ENCODE measurements at places on chromosomes 2 and 18.

DNA sequence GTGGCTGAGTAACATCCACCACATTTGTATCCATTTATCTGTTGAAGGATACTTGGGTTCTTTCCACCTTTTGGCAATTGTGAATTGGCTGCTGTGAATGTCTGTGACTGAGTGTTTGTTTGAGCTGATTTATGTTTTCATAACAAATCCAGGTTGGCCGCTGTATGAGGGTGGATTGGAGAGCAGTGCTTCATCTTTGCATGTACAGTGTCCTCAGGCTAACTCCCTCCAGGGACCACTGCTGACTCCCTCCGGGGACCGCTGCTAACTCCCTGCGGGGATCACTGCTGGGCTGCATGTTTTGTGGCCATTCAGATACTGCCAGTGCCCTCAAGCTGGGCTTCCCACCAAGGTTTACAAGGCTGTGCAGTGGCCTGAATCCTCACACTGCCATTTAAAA is 10.2 kb downstream of the BOK start:
- DNase-seq = no peak

DNA sequence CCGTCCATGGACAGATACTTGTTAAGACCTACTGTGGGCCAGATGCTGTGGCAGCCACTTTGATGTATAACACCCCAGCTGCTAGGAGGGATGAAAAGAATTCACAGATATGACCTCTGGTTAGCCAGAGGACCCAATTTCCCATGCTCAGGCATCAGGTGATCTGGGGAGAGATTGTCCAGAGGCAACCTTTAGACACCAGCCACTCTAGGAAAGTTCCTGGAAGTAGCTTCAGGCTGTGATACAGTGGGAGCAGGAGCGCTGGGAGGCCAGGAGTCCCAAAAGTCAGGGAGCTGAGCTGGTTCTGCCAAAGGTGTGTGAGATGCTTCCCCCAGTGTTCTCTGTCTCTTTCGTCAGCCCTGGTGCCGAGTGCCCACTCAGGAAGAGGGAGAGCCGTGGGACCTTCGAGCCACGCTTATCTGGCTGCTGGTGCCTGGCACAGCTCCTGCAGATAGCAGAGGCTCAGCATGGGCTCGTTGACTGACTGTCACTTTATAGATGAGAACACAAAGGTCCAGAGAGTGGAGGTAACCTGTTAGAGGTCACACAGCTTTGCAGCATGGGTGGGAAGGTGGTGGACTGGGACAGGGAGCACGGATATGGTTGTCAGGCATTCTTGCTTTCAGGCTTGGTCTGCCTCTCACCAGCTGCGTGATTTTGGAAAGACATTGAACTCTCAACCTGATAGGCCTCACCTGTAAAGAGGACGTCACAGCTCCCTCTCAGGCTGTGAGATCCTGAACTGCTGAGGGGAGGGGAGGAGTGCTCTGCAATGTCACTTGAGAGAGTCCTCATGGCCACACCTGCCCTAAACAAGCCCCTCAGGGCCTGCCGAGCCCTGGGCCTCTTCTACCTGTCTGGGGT is 7.8 kb upstream of the RALB start:
- DNase-seq = no peak

DNA sequence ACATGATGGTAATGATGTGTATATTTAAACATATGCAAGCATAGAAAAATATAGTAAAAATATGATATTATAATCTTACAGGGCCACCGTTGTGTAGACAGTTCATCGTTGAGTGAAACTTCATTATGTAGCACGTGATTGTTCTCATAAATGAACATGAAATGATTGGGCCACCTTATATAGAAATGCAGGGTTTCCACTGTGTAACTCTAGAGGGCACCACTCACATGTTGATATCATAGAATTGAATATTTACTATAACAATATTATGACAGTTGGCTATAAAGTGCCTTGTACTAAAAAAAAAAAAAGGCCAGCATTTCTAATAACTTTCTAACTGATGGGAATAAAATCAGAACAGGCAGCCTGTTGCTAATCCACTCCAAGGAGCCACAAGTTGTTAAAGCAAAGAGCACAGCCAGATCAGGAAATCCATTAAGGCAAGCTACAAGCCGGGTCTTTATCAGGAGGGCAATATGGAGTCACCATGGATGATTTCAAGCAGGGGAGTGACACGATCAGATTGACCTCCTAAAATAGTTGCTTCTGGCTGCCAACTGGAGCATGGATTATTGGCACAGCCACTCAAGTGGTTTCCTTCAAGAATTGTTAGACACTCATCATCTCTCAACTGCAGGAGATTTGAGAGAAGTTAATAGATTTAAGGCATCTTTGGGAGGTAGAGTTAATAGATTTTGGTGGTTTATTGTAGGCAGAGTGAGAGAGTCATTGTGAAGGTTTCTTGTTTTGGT is 16.7 kb downstream of the IL1F10 start:
- no peak for DNase-seq

DNA sequence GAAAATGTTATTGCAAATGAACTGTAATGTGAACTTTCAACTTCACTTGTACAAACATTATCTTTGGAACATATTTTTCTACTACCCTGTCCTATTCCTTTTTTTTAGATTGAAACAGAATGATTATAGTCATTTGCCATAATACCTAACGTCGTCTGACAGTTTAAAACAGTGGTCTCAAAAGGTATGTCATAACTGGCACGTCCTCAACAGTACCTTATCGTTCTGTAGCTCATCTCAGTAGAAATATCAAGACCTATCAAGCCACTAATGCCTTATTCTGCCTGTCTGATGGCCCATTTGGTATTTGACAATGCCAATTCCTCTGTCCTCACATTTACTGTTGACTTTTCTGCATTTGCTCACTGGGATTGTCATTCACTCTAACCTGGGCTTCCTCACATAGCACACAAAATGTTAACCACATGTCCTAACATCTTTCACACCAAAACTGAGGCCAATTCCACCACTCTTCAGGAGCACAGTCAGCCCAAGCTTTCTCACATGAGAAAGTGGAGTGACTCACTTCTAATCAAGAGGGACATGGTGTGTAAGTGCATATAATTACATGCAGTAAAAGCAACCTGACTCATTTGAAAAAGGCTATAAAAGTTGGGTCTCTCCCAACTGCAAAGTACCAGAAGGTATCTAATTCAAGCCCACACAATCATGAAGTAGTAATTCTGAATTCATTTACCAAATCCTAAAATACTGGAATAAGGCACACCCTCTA is 34.8 kb downstream of the DNER start:
- no peak for DNase-seq

DNA sequence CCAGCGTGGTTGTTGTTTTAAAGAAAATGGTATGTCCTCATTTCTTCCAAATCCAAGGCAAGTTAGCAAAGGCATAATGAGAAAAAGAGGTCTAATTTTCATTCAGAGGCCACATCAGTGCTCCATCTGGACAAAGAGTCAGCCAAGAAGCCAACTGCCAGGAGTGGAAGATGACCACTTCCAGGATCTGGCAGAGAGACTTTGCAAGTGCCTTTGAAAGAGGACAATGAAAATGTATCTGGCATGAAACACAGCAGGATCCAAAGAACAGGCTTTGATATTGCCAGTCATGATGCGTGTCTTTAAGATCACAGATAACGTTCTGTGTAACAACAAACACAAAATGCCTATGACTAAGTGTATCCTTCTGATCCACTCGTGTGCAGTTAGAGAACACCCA is 82.8 kb downstream of the AFF3 start:
- DNase-seq = no peak

DNA sequence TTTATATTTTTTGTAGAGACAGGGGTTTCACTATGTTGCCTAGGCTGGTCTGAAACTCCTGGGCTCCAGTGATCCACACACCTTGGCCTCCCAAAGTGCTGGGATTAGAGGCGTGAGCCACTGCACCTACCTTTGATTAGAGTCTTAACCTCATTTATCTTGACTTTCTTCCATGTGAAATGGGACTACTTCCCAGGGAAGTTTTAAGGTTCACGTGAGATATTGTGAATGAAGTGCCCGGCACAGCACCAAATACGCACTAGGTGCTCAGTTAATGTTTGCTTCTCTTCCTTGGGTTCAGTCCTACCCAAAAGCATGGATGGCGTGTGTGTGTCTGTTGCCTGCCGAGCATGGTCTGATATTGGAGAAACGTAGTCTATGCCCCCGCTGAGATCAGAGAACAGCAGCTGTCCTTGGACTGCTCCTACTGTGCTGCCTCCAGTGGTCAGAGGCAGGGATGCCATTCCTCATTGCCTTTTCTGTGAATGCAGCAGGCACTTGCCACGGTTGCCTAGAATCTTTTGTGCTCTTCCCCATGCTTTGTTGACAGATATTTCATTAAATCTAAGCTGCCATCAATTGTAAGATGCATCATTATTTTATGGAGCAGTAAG is 12.3 kb upstream of the TFCP2L1 start:
- DNase-seq = no peak

DNA sequence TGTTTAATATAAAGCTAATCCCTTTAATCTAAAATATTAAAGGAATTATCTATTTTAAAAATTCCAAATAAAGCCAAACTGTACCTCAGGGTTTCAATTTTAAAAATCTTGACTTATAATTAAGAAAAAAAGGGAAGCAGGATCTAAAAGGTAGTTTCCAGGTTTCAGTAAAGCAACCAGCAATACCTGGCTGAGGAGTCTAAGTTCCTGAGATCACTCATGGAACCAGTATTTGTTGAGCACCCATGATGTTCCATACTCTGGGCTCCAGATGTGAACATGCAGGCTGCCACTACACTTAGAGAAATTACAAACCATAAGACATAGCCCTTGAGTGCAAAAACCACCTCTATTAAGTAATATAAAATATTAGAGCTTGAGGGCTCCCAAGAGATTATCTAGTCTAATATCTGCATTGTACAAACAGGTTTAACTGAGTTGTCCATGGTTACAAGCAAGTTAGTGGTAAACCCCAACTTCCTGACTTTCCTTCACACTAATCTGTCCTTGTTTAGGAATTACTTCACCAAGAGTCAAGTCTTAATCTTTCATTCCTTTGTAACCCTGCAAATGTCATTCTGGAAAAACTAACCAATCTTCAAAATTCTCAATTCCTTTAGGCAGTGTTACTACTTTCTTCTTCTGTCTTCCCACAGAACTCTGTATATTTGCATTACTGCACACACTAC is 49.2 kb downstream of the CLASP1 start:
- no peak for DNase-seq

GRCh38 chr2:191230174-191230573 is 15.0 kb upstream of the MYO1B start:
- no peak for DNase-seq

DNA sequence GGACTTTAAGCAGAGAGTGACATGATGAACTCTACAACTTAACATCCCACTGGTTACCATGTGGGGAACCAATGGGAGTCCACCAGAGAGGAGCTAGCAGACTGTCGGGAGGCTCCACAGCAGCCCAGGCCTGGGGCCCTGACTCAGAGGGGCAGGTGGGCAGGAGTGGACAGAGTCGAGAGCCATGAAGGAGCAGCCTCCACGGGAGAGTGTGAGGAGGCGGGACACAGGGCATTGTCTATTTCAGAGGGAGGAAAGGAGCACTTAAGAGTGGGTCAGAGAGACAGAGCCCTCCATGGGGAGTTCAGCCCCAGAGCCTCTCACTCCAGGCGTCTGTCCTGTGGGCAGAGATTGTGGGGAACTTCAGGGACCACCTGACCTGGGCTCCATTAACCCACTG is 118.7 kb downstream of the CYP26B1 start:
- DNase-seq = no peak

- DNase-seq = no peak
These were observed 9.0 kb downstream of the LRRTM4 start for GRCh38 chr2:77513191-77513590.

DNA sequence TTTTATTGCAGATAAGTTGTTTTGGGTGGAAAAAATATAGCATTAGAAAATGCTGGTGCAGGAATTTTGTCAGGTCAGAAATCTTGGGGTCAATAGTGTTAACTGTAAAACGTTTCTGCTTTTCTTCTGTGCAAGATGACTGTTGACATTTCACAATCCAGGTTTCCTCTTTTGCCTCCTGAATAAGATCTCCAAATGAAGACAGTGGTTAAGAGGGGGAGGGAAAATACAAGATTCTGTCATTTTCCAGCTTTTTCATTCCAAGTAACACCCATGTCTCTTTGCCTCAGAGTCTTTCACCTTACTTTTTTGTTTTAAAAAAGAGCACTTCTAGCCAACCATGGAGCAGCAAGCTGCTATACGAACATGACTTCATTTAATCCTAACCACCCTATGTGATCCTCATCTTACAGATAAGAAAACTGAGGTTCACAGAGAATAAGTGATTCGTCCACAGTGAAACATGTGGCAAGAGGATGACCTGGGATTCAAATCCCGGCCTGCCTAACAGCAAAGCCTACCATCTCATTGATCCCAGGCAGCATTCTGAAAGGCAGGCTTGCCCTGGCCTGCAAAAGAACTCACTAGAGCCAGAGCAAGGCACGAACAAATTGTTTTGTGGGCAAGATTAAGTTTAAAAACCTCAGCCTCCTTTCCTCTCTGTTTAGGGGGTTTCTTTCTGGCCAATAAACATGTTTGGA is 3.0 kb downstream of the PLEK start:
- DNase-seq = no peak

DNA sequence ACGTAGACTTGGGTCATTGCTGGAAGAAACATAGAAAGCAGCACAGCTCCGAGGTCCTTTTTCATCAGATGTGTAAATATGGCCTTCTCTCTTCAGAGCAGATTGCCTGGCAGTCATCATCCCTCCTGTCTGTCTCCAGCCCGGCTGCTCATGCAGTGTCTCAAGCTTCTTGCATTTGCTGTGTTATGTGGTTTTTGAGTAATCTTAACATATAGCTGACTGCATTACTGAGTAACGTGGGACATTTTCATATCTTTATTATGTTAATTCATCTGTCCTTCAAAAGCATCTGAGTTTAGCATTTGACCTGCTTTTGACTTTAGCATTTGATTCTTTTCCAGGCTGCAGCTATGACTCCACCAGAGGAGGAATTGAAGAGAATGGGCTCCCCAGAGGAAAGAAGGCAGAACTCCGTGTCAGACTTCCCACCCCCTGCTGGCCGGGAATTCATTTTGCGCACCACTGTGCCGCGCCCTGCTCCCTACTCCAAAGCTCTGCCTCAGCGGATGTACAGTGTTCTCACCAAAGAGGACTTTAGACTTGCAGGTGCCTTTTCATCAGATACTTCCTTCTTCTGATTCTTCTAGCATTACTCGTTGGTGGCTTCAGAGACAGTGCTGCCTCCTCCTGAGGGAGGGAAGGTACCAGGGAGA is 116.2 kb downstream of the RAB3GAP1 start:
- DNase-seq = no peak

DNA sequence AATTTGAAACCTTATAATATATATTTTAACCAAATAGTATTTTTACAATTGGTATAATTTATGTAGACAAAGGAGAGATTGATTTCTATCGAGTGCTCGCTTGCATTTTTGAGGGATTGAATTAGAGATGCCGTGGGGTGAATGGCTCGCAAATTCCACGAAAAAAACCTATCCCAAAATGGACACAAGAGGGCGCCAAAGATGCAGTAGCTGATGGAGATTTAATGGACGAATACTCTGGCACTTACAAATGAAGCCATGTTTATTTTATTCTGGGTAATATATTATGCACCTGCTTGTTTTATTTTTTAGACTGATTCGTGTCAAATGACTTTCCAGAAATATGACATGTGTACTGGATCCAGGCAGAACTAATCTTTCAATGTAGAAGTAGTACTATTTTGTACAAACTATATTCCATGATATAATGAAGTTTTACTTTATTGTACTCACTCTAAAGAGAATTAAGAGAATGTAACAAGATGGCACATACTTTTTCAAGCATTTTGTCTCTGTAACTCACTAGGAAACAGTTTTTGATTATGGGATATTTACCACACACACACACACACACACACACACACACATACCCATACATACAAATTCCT is 505.4 kb downstream of the PLCL1 start:
- DNase-seq = peak; percentile 8
